ENCODE measurements at places on chromosomes 11 and 22.

GRCh38 chr22:40712311-40712710 is 33.0 kb downstream of the MCHR1 start:
- DNase-seq, result no peak

GRCh38 chr11:122036018-122036417 is 80.0 kb downstream of the BLID start:
- peak; percentile 6 for DNase-seq

DNA sequence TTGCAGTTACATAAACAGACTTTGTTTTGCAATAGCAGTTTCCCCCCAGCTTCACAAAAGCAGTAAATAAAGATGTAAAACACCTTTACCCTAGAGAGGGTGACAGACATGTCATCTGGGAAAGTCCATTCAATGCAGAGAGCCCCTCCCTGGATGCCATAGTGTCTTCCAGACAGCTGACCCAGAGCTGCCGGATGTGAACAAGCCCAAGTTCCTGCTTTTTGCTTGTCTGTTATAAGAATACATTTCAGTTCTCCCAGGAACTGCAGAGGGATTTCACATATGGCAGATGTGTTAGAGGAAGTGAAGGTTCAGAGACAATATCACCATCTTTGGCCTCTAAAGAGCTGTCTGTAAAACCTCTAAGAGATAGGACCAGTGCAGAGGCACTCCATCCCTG is 48.9 kb downstream of the RELT start:
- peak; percentile 62 for DNase-seq

DNA sequence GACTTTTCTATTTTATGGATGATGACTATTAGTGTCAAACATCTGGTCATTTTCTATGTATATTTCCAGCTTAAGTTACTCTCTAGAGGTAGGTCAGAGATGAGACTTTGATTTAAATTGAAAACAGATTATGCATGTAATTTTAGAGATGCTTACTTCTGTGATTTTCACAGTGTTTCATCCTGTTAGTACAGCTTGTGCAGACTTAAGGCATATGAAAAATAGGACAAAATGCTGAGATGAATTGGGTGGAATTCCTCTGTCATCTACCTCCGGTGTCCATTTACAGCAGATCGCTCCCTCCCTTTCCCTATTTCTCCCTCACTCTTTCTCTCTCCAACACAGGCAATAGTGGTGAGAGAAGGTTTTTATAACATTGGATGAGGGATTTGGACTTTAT is 14.1 kb downstream of the JAM3 start:
- DNase-seq, result no peak

DNA sequence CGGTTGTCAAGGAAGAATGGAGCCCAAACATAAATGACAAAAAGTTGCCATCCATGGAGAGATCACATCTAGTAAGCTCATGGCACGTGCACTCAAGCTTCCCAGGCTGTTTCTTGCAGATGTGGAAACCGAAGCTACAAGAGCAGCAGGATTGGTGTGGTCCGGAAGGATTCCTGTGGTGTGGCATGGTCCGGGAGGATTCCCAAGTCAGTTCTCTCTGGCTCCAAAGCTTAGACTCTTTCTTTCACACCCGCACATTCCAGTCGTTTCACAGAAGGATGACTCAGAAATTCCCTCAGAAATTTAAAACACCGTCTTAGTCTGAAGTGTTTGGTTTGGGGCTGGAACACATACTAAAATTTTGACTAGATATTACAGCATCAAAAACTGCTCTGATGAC is 78.0 kb upstream of the DRD2 start:
- DNase-seq, result peak; percentile 65

DNA sequence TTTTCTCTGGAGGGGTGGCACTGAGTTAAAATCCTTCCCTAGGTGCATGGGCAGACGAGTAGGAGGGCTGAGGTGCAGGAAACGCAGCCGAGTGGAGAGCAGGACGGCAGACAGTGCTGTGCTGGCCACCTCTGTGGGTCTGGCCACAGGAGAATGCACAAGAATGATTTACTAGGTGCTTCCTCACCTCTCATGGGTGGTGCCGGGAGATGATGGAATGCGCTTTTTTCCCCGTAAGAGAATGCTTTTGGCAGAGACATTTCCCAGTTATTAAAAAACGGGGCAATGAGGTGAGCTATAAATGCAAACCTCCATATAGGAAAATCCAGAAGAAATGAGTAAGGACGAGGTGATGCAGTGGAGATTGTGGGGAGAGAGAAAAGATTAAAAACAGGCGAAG is 86.1 kb downstream of the ADAMTS15 start:
- no peak for DNase-seq

- DNase-seq, result peak; percentile 99
Observed at GRCh38 chr22:46071451-46072109, 78.7 kb upstream of the PPARA start.

DNA sequence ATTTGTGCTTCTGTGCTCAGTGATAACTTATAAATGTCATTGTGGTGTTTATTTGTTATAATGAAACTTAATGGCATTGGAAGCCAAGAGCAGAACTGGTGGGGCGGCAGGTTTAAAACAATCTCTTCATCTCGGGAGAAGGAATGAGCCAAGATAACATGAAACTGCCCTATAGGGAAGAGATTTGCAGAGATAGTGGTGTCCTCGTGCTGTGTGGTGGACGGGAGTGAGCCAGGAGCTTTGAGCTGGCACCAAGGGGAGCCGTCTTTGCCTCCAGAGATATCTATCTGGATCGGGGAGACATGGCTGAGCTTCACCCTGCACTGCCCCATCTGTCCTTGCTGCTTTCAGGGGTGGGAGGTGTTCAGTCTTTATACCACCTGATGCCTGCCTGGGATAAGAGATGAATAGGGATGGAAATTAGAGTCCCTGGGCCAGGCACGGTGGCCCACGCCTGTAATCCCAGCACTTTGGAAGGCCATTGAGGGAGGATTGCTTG is 189.6 kb downstream of the ST3GAL4 start:
- DNase-seq, result no peak

DNA sequence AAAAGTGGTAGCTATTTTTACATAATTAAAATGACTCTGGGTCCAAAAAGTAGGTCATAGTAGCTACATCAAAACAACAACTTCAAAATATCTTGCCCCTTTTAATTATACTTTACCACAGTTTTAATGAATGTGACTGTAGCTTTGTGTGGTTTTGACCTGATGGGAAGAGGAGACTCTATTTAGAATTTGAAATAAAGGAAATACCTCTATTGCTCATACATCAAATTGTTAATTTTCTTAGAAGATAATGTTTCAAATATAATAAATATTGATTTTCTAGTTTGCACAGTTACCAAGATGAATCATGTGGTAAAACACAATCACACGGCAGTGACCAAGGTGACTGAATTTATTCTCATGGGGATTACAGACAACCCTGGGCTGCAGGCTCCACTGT is at the start of gene OR8K1:
OR8K1 (plus strand) TSS at position 301 of the 400 bp plus-strand sequence; CDS start at position 301, 0 bp downstream.
- no peak for DNase-seq

DNA sequence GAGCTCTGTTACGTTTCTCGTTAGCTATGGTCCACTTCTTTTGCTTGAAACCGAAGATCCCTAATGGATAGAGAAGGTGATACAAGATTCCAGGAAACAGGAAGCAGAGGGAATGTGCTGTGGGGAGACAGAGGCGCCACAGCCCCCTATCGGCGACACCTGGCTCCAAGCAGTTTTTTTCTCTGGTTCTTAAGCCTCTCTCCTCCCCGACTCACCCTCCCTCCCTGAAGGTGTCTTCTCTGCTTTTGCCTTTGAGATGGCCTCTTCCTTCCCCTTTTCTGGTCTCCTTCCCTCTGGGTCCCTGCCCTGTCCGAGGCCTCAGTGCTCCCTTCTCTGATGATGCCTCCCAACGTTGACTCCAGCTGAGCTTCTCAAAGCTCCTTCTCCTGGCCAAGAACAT is 14.2 kb upstream of the APOBEC3A start:
- no peak for DNase-seq

DNA sequence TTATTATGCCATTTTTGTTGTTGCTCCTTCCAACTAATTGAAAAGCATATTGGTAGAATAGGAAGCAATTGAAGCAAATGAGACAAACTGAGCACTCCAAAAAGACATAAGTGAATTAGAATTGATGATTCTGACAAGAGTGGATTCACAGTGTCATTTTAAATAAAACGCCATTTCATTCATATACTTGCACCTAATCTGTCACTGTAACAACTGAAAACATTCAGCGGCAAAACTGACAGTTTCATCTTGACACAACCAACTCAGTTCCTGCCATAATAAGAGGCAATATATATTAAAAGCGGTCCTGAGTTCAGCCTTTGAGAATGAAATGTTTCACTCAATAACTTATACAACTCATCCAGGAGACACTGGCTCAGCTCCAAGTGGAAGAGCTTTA is 306.8 kb downstream of the CNTN5 start:
- DNase-seq, result no peak

GRCh38 chr11:115874843-115875242 is 370.6 kb upstream of the CADM1 start:
- DNase-seq, result no peak

- DNase-seq, result peak; percentile 13
Observed at GRCh38 chr11:117855912-117856651, 20.4 kb downstream of the FXYD6 start.

DNA sequence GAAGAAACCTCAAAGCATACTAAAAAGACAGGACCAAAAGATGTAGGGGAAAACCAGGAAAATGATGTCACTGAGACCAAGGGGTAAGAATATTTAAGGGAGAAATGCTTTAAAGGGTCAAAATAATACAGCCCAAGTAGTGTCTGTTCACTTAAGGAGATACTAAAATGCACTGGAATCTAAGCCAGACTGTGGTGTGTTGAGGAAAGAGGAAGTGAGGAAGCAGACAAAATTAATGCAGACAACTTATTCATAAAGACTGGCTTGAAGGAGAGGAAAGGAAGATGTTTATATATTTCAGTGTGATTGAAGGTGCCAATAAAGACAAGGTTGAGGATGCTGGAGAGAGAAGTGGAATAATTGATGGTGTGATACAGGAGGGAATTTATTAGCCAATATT is 15.7 kb downstream of the ZNF215 start:
- DNase-seq, result no peak

DNA sequence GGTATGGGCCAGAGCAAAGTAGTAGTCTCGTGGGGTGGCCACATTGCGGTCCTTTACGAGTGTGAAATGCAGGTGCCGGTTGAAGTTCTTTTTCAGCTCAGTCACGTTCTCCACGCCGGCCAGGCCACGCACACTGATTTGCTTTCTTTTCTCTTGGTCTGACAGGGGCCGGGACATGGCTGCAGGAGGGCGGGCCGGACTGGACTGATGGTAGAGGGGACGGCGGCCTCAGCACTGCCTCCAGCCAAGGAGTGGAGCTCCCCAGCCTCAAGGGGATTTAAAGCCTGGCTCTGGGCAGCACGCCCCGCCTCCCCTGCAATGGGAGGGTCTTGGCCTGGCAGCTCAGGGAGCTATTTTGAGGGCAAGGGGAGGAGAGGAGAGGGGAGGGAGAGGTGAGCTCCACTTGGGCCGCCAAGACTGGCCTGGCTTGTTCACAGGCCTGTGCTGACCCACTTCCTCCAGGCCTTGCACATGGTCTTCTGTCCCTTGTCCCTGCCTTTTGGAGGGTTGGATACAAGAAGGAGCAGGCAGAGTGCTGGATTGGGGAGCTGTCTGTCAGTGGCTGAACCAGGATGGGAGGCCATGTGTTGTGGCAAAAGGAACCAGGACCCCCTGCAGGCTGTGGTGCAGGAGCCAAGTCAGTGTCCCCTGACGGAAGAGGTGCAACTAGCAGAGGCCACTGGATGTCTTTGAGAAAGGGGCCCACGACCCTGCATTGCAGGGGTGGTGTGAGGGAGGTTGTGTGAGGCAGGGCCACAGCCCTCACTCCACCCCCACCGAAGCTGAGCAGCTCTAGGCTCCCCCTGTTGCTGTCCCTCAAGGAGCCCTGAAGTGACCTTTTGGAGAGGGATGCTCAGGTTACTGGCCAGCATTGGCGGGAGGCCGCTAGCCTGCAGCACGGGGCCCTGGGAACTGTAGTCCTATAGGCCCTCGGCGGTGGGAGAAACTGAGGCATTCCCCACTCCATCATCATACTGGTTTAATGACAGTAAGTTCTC is at the start of gene PYGM:
PYGM (minus strand) TSS at position 253 of the 998 bp plus-strand sequence; CDS start at position 177, 76 bp downstream.
- DNase-seq, result peak; percentile 94

DNA sequence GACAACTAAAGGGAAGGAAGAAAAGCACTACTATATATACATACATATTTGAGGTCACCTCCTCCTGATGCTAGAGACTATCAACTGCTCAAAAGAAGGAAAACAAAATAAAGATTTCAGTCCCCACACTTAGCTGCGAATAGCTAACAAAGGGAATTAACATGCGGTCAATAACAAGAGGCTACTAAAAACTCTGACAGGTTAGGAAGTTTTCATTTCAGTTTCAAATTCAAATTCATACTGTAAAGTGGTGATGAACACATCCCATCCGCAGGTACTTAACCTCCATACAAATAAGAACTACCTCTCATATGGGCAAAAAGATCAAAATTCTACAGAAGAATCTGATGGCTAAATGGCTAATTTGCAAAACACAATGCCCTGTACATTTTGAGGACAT is 2.6 kb downstream of the NAP1L4 start:
- DNase-seq, result no peak

DNA sequence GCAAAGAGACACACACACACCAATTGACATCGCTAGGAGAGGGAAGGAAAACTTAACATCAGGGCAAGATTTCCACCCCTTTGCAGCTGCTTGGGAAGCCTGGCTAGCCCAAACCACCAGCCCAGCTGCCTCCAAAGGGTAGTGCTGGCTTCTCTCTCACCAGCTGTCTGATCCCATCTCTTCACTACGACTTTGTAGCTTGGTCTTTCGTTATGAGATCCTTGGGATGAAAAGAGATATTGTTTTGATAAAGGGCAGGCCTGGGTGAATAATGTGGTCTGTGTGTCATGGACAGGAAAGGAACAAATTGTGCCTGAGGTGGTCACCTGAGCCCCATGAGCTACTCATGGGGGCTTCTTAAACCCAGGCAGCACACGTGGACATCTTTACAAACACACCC is 101.9 kb downstream of the ARL14EP start:
- DNase-seq, result no peak

DNA sequence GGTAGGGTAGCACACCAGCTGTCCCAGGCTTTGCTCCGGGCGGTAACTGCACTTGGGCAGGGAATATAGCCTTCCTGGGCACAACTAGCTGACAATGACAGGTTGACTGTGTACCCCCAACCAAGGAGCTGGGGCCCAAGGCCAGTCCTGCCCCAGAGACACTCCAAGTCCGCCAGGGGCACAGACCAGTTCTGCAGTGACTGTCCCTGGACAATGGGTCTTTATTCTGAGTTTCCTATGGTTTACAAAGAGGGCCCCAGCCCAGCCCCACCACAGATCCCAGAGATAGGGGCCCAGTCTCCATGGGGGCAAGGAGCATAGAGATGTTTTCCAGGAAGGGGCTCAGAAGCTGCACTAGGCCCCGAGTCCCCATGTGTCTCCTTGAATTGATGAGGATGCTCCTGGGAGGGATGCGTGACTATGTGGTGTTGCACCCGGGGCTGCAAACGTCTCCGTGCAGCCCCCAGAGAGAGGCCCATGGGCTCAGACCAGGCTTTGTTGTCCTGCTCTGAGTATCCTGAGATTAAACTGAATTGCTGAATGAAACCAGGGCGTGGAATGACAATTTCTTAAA is 48.4 kb downstream of the CD6 start:
- peak; percentile 64 for DNase-seq

- no peak for DNase-seq
Observed at GRCh38 chr11:123527526-123527925, 97.5 kb downstream of the GRAMD1B start.

- no peak for DNase-seq
Observed at GRCh38 chr11:8603696-8604077, 9.7 kb upstream of the STK33 start.

- DNase-seq, result no peak
Observed at GRCh38 chr11:19955660-19956059, 204.6 kb downstream of the DBX1 start.
